Esophagus squamous epithelium (tissue), 5 donors: ENCODE measurements at places on chromosomes 16 and 17.

GRCh38 chr16:69465083-69465721 is 40.8 kb downstream of the CYB5B start:
- DNase-seq, result no peak

DNA sequence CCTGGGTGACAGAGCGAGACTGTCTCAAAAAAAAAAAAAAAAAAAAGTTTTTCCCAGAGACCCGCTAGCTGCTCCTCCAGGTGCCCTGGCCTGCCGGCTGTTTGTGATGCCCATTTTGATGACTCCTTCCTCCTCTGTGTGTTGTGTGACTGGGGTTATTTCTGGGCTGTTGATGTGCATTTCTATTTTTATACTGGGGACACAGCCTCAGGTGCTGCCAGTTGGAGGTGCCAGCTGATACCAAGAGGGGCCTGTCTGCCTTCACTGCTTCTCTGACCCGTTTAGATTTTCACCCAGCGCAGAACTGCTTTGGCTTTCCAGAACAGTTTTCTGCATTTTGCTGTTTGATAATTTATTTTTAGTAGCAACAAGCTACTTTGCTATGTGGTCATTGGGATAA is 6.7 kb downstream of the PLA2G15 start:
- DNase-seq, result no peak

GRCh38 chr16:24990803-24991202 is 24.4 kb downstream of the ARHGAP17 start:
- DNase-seq, result no peak

DNA sequence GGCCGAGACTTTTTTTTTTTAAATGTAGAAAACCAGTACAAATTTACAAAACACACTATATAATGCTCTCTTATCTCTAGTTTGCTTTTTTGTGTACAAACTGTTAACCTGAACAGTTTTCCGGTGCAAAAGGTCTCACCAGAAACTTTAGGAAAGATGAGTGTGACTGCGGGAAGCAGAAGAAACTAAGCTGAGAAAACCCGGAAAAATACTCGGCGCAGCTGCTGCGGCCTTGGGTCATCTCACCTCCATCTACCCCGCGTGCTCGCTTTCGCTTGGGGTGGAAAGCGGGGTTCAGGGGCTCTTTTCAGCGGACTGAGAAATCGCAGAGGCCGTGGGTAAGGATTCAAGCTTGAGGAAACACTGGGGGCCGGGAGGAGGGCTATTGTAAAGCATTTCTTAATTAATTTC is 1.8 kb downstream of the SALL1 start:
- no peak for DNase-seq

DNA sequence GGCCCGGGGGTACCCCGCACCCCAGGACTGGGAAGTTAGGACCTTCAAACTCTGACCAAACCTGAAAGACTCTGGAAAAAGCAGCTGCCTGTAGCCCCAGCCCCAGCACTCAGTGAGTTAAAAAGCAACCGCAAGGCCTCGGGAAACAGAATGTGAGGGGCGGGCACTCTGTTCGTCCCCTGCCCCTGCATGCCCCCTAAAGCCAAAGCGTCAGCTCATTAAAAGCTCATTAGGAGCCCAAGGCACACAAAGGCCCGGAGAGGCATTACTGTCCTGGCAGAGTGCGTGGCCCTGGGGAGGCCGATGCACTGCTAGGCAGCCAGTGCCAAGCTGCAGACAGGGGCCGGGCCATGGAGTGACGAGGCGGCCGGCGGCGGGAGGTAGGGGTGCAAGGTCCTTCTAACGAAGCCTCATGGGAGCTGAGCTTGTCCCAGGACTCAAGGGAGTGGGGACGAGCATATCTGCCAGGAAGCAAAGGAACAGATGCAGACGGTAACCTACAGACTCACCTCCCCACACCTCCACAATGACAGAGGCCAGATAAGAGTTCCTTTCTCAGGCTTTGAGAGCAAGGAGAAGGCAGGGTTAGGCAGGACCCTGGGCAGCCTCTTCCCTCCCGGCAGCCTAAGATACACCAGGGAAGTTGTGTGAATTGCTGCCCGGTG is 116.8 kb downstream of the ENGASE start:
- DNase-seq, result no peak

DNA sequence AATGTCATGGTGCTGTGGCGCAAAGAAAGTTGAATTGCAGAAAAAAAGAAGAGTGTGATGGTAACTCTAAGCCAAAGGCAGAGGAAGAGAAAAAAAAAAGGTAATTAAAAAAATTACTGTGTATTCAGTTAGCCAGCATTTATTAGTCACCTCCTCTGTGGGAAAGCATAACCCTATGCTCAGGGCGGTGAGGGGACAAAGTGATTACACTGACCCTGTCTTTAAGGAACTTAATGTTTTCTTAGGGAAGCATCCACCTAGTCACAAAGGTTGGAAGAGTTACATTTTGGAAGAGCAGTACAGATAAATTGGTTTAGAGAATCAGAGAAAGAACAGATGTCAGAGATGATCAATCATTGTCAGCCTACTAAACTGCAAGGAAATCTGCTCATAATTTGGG is 410.3 kb downstream of the CDH11 start:
- DNase-seq, result no peak

- DNase-seq, result no peak
Observed at GRCh38 chr17:44092051-44092450, 21.5 kb downstream of the G6PC3 start.

- no peak for DNase-seq
Observed at GRCh38 chr17:50863221-50863843, 2.8 kb downstream of the TOB1 start.

DNA sequence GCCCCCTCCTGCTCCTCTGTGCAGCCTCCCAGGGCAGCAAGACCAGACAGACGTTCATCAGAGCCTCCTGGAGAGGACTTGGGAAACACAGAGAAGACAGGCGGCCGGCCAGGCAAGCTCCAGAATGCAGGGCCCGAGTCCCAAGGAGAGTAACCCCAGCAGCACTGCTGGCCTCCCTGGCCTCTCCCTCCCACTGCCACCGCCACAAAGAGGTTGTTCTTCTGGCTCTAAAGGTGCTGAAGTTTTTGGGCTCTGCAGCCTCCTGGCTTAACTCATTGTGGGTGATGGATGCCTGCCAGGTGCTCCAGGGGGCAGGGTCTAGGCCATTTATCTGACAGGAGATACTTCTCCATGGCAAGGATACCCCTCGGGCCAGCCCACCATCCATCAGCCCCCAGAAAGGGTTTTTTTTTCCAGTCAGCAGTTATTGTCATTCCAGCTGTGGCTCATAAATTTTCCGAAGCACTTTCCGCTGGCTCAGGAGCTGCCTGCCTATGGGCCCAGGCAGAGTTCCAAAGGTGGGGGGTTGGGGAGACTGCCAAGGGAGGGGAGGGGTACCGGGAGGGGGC is 32.0 kb upstream of the MRPS23 start:
- DNase-seq, result no peak

DNA sequence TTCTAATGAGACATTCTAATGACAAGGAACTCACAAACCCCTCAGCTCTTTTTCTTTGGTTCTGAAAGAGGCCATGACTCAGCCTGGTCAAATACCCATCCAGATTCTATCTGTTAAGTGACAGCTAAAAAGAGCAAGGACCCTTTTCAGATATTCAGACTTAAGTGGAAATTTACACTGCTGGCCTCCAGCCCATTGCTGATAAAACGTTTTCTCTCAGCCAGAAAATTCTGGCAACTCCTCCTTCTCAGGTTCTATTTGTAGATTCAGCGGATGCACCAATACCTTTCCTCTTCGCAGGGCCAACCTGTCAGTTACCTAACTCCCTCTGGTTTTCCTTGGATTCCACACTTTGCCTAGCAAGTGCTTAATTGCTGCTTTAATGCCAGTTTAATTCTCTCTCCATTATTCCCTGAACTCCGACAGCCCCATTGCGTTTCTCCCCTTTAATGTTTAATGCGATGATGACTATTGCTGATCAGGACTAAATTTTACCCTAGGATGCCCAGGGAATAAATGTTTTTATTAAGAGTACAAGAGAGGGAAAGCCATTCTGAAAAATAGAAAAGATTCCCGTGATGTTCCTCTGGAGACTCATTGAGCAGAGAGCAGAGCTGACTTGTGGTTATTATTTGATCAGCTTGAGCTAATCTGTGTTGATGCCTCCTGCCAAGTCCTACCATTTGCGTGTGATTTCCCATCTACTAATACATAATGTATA is 35.9 kb upstream of the TOM1L1 start:
- no peak for DNase-seq

- DNase-seq, result no peak
Observed at GRCh38 chr17:73057196-73057595, 35.3 kb downstream of the SLC39A11 start.

DNA sequence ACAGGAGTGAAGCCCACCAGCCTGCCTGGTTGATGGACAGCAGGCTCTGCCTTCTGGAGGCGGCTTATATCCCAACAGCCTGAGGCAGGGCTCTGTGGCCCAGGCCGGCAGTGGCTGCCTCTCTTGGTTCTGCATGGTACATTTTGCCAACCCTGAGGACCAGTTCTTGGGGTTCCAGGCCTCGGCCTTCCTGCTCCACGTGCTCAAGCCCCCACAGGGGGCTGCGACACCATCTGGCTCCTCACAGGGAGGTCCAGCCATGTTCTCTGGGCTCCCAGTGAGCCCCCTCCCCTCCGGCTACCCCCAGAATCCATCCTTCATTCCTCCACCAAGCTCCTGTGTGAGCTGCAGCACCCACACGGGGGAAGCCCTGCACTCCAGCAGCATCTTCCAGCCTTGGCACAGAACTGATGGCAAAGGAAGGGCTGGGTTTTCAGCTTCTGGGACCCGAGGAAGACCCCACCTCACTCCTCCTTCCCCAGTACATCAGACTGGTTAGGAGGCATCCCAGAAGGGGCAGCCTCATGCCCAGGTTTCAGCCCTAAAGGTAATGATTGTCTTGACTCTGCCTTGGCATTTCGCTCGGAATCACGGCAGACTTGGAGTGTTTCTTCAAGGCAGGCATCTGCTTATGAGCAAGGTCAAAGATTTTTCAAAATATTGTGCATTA is 231.2 kb downstream of the CPPED1 start:
- no peak for DNase-seq

- DNase-seq, result no peak
Observed at GRCh38 chr17:58339755-58340404, 11.3 kb upstream of the TSPOAP1 start.

DNA sequence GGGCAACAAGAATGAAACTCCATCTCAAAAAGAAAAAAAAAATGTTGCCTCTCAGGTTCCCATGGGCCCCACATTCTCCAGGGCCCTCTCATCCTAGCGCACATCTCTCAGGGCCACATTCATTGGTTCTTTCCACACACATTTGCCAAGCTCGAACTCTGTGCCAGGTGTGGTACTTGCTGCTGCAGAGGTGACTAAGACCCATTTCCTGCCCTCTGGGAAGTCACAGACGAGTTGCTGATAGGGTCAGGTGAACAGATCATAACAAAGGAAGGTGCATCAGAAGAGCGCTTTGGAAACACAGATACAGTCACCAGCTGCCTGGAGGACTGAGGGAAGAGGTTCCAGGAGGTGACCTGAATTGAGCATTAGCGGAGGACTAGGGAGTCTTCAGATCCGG is 1.0 kb downstream of the GSDMA start:
- DNase-seq, result no peak

- no peak for DNase-seq
Observed at GRCh38 chr17:79332011-79332554, 257.5 kb downstream of the ENGASE start.

- no peak for DNase-seq
Observed at GRCh38 chr17:78905541-78905940, 2.5 kb upstream of the CEP295NL start.

- DNase-seq, result no peak
Observed at GRCh38 chr17:16052486-16052885, 52.9 kb downstream of the TTC19 start.

GRCh38 chr17:37259030-37259735 is 116.6 kb upstream of the C17orf78 start:
- no peak for DNase-seq

DNA sequence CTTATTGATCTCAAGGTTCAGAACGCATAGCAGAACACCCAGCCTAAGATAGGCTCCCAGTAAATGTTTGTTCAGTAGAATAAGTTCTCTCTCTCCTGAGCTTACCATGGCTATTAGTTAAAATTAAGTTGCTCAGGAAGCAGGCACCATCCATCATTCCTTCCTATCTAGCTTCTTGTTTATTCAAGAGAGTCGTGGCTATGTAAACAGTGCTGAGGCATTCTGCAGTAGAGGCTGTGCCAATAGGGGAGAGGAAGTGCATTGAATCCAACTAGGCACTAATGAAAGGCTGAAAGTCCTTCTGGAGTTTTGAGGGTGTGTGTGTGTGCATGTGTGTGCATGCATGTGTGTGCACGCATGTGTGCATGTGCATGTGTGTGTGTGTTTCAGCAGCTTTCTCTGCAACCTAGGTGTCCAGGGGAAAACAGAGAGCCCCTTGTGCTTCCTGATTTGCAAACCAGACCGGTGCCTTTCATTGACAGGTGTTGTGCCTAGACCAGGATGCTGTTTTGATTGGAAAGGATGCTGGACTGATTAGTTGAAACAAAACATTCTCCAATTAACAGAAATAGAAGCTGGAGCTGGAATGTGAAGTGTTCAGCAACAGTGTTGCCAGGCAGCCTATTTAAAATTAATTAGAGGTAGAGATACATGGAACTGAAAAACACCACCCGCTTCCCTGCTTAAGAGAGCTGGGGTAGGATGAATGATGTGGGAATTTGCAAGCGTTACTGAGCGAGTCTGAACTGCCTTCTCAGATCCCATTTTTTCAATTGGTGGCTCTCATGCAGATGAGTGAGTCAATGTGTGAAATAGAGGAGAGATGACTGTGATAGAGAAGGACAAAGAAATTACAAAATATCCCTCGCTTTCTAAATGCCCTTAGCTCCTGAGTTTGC is 103.3 kb upstream of the CLEC3A start:
- no peak for DNase-seq
